ENCODE measurements at places on chromosomes 13 and 19. TPM values are rescaled to one million over a fixed set of nuclear protein-coding genes. Genes with fewer than 3 reads are reported as not detected.

Gene APOC1
- 3.6 TPM for total RNA-seq

Gene GPC5
- 0.14 TPM for total RNA-seq

Gene TMEM38A
- 1.2 TPM for total RNA-seq

Gene NLRP7
- not detected for total RNA-seq

Gene SLC44A2
- 66.0 TPM for total RNA-seq

Gene SERP2
- total RNA-seq, result 1.1 TPM

Gene CEACAM7
- not detected for total RNA-seq

Gene DIAPH3
- total RNA-seq, result 25.4 TPM

DNA sequence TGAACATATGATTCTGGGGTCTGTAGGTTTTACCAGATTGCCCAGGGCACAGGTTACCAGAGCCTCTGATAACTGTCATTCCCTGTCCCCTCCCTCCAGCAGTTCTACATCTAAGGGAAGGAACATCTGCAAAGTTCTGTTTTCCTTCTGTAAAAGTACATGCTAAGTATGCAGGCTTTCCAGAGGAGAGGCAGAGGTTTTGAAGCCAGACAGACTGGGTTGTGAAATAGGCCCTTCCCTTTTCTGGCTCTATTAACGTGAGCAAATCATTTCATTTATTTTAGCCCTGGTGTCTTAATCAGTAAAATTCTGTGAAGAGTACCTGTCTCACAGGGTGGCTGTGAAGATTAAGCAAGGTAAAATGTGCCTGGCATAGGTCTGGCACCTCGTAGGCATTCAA is 66.1 kb upstream of the C1QTNF9 start:
- DNase-seq, result no peak

GRCh38 chr13:79283742-79284141 is 122.3 kb downstream of the RBM26 start:
- no peak for DNase-seq

DNA sequence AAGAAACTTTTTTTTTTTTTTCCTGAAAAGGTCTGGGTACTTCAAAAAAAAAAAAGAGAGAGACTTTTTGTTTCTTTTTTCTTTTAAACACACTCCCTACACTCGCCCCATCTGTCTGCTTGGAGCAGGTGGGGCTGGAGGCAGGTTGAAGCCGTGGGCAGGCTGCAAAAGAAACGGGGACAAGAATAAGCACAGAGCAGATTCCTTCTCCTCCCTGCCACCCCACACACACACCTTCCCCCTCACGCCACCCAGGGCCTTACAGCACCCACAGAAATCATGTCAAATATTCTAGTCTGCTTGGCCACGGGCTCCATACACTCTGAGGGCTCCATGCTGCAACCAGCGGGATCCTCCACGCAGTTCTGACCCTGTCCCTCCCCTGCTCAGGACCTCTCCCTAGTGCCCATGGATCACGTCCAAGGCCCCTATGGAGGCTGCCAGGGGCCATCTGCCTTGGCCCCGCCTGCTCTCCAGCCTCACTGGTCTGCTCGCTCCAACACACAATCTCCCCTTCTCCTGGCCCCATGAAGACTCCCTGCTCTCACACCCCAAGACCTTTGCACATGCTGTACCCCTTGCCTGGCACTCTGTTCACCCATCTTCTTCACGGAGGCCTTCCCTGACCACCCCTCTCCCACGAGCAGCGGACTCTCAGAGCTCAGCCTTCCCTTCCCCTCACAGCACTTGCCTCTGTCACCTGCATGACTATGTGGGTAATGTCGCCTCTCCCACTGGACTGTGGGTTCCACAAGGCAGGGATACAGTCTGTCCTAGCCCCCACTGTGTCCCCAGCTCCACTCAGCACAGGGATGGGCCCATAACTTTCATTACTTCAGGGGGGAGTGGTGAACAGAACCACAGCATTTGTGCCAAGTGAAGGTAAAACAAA is 11.4 kb downstream of the AKT2 start:
- no peak for DNase-seq

DNA sequence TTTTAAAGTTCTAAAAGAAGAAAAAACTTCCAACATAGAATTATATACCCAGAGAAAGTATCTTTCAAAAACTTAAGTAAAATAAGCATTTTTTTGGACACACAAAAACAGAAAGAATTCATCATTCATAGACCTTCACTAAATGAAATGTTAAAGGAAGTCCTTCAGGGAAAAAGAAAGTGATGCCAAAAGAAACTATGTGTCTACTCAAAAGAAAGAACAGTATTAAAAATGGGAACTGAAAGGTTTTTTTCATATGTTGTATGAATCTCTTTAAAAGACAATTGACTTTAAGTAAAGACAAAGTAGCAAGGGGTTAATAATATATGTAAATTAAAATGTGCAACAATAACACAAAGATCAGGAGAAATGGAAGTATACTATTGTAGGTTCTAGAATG is 96.5 kb downstream of the DHRS12 start:
- DNase-seq, result no peak

GRCh38 chr13:45786293-45786920 is 65.1 kb downstream of the SIAH3 start:
- no peak for DNase-seq

- no peak for DNase-seq
Measured at GRCh38 chr19:45351401-45351952, 10.9 kb downstream of the KLC3 start.

- DNase-seq, result no peak
Measured at GRCh38 chr19:1807695-1808394, 4.2 kb downstream of the ATP8B3 start.

DNA sequence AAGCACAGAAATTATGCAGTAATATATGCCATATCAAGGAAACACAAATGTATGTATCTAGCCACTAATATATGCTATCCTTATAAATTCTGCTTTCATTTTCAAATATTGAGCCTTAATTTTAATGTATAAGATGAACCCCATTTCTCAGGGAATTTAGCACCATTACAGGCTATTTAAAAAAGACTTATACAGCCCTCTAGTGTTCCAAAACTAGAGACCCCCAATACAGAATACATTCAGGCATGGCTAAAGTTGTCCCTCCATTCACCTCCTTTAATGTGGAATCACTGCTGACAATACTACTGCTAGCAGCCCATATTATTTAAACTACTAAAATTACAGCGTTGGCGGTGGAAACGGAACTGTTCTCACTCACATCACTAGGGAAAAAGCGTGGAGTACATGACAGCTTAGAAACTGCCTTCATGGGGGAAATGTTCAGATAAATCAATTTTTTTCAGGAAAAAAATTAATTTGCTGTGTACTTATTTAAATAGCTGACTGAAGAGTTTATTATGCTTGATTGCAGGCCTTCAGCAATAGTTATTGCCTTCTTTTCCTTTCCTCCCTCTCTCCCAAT is 541.0 kb downstream of the PCDH9 start:
- no peak for DNase-seq

GRCh38 chr13:28538932-28539331 is 44.0 kb upstream of the FLT1 start:
- no peak for DNase-seq

DNA sequence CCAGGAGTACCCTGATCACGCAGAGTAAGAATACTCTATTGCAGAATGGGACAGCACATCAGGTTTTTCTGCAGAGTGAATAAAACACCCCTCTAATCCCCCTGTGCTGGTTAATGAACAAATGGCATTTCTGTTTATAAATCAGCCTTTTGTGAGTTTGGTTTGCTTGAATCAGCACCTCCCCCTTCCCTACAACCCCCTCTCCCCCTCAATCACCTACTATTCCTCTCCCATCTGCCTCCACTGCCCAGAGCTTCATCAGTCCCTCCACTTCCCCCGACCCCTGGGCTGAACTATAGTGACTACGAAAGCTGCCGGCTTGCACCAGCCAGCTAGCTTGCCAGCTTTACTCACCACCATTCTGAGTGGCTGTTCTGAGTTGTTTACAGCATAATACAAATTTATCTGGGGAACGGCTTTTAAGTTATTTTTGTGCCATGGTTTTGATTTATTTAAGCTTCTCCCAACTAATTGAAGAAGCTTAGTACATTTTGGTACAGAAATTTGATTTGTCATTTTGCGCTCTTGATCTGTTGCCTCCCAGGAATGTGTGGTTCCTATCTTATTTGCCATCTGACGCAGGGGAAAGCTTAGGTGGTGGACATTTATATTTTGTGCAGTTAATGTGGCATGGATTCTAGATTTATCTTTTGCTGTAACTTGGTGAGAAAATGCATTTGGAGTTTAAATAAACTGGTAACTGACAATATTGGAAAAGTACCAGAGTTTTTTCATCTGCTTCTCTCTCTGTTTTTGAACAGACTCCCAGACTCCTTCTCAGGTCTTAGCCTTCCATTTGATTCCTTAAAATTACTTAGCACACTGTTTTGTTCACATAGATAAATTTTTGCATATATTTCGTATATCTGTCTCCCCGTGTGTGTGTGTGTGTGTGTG is 41.7 kb upstream of the WDFY2 start:
- DNase-seq, result no peak

All from activated CD8-positive, alpha-beta T cell treated with anti-CD3 and anti-CD28 coated beads for 36 hours (primary cell).